ENCODE measurements at places on chromosomes 7 and 10. TPM values are rescaled to one million over a fixed set of nuclear protein-coding genes. Genes with fewer than 3 reads are reported as not detected.
A peak's percentile ranks its signal among the peaks of the same experiment; 100 is the strongest.

DNA sequence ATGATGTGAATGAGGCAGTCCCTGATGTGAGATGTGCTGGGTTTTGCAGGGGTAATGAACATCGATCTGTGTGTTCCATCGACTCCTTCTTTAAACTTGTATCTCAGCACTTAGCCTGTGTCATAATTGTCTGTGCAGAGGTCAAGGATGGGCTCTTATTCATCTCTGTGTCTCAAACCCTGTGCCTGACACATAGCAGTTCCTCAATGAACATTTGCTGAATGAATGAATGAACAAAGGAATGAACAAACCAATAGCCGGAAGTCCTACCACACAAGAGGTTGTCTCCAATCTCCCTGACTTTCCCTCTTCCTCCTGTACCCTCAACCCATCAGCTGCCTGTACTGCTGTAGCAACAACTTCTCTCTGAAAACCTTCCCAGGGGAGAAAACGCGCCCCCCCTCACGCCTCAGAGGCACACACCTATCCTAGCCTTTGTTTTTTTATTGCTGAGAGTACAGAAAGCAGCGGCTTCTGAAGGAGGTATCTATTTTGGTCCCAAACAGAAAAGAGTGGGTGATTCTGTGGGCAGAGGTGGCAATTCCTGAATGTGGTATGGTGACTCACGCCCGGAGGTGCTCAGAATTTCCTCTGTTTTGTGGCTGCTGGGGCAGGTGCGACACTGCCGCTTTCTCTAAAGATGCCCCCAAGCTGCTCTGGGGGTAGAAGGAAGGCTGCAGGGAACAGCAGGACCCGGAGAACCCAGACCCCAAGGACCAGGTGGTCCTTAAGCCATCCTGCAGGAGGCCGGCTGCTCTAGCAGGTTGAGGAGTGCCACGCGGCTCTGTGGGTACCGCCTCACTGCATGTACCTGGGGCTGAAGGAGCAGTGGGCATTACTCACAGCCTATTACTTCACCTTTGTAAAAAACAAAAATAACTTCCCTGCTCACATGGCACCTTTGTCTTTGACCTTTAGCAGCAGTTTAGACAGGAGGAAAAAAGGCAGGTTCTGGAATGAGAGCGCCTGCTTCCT is 9.6 kb downstream of the IL2RA start:
- H3K4me3 ChIP-seq, result no peak overlapping the region
- peaks cover 48% of the 10 kb centered on the region for H3K4me1 ChIP-seq
- no peaks in the 10 kb centered on the region for H3K27me3 ChIP-seq
- DNase-seq, result no peak

The C7orf33 gene
- not detected for total RNA-seq

GRCh38 chr10:67114945-67115344 is 189.1 kb downstream of the LRRTM3 start:
- DNase-seq, result no peak
- no peaks in the 10 kb centered on the region for H3K27me3 ChIP-seq
- no peak overlapping the region for H3K4me3 ChIP-seq
- no peaks in the 10 kb centered on the region for H3K4me1 ChIP-seq

The PPP1R17 gene
- not detected for total RNA-seq

DNA sequence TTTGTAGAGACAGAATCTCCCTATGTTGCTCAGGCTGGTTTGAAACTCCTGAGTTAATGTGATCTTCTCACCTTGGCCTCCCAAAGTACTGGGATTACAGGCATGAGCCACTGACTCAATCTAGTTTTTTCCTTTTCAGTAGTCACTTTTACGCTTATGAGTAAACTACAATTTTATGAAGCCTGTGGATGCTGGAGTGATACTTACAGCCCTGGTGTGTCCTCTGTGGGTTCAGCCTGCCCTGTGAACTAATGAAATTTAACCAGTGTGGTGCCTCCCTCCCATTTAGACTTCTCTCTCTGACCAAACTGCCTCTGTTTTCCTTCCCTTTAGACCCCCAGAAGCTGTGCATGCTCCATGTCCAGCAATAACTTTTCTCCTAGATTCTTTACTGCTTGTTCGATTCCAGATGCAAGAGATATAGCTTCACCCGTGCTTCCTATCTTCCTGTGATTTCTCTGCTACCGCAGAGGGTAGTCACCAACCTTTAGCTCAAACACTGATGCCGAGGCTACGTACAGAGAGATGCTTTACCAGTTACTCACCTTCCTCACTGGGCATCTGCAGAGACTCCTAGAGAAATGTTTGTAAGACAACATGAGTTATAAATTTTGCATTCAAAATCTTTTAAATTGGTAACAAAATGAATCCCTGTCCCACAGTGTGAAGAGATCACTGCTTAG is 90.8 kb downstream of the KIAA1217 start:
- H3K27ac ChIP-seq, result no peak overlapping the region
- no peaks in the 10 kb centered on the region for H3K36me3 ChIP-seq
- no peaks in the 10 kb centered on the region for H3K27me3 ChIP-seq
- H3K4me3 ChIP-seq, result no peak overlapping the region
- DNase-seq, result no peak

- H3K4me3 ChIP-seq, result no peak overlapping the region
- DNase-seq, result peak; percentile 84
- H3K27me3 ChIP-seq, result no peaks in the 10 kb centered on the region
- H3K36me3 ChIP-seq, result peaks cover 81% of the 10 kb centered on the region
Measured at GRCh38 chr10:73759512-73760115, 15.4 kb downstream of the SEC24C start.

DNA sequence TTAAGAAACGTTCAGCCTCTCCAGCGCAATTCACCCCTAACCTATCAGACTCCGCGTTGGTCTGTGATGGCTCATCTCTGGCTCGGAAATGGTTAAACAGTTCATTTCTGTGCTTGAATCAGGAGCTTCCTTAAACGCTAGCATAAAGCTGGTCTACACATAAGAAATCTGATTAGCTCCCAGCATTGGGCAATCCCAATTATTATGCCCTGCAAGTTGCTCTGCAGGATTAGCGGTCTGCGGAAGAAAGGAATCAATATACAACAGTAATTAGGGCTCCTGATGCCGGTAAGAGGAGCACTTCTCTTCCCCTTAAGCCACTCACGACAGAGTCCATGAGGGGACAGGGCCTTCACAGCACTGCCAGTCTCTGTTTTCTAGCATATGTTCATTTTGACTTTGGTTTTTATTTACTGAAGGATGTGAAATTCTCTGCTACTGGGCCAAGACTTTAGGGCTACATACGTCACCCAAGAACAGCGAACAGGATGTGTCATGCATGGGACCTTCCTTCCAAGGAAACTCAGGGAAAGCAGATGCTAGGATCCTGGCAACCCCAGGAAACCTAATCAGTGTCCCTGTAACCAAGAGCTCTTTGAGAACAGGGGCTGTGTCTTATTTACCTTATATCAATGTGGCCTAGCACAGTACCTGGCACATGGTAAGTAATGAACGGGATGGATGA is 324.4 kb downstream of the KCNMA1 start:
- H3K27me3 ChIP-seq, result no peaks in the 10 kb centered on the region
- no peak overlapping the region for H3K27ac ChIP-seq
- no peaks in the 10 kb centered on the region for H3K36me3 ChIP-seq

GRCh38 chr7:140655511-140656408 is 15.1 kb upstream of the DENND2A start:
- H3K4me1 ChIP-seq, result peaks cover 21% of the 10 kb centered on the region
- DNase-seq, result no peak

GRCh38 chr7:101947899-101948298 is 130.5 kb downstream of the CUX1 start:
- no peaks in the 10 kb centered on the region for H3K27me3 ChIP-seq
- H3K4me1 ChIP-seq, result peaks cover 16% of the 10 kb centered on the region
- no peaks in the 10 kb centered on the region for H3K36me3 ChIP-seq
- DNase-seq, result no peak
- no peak overlapping the region for H3K4me3 ChIP-seq

DNA sequence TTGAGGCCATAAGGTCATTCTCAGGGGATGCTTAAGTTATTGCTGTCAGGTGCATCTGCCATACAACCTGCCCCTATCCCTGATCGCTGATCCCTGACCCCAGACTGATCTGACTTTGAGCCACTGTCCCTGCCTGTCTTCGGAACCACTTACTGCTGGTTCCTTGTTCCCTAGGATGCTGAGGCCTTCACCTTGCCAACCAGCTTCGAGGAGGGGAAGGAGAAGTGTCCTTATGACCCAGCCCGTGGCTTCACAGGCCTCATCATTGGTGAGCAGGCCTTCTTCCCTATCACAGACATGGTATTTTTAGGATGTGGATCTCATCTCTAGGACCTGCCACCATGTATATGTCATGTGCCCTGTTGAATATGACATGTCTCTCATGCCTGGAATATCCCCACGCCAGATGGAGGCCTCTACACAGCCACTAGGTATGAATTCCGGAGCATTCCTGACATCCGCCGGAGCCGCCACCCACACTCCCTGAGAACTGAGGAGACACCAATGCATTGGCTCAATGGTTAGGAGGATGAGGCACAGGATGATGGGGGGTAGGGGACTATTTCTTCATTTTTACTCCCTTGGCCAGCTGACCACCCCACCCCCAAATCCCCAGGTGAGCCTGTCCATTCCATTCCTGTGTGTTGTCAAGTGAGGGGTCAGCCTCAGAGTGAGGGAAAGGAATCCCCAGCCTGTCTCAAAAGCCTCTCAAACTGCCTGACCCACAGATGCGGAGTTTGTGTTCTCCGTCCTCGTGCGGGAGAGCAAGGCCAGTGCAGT is 9.0 kb downstream of the MRPL43 start:
- no peak overlapping the region for H3K27ac ChIP-seq
- no peak overlapping the region for H3K4me3 ChIP-seq
- H3K27me3 ChIP-seq, result no peaks in the 10 kb centered on the region
- H3K36me3 ChIP-seq, result peaks cover 38% of the 10 kb centered on the region
- DNase-seq, result no peak
- no peaks in the 10 kb centered on the region for H3K4me1 ChIP-seq

GRCh38 chr10:114429581-114430335 is 25.5 kb upstream of the AFAP1L2 start:
- H3K27ac ChIP-seq, result no peak overlapping the region
- no peaks in the 10 kb centered on the region for H3K27me3 ChIP-seq
- no peak overlapping the region for H3K4me3 ChIP-seq
- no peaks in the 10 kb centered on the region for H3K4me1 ChIP-seq

The GRM8 gene
- total RNA-seq, result not detected

GRCh38 chr10:100318207-100318606 is 11.8 kb downstream of the PKD2L1 start:
- no peak overlapping the region for H3K4me3 ChIP-seq
- no peaks in the 10 kb centered on the region for H3K4me1 ChIP-seq
- no peaks in the 10 kb centered on the region for H3K36me3 ChIP-seq
- DNase-seq, result no peak
- no peak overlapping the region for H3K27ac ChIP-seq

DNA sequence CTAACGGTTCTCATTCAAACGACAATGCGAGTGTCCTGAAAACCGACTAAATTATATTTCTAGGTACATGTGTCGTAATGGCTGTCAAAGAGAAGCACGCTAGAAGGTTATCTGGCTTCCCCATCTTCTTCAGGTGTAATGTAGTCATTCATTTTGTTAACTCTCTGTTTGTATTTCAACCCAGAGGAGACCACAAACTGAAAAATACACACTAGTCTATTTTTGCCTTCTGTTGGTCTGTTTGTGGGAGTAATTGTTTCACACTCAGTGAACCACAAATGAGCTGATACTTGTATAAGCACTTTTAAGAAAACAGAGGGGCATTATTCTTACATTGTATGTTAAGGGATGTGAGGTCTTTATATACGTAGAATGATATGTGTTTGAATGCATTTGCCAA is 305.9 kb downstream of the GATA3 start:
- no peak overlapping the region for H3K4me3 ChIP-seq
- no peak overlapping the region for H3K27ac ChIP-seq
- DNase-seq, result no peak
- H3K27me3 ChIP-seq, result no peaks in the 10 kb centered on the region
- no peaks in the 10 kb centered on the region for H3K4me1 ChIP-seq

The MRPL43 gene
- 59.7 TPM for total RNA-seq

- H3K27ac ChIP-seq, result no peak overlapping the region
- no peak for DNase-seq
- peaks cover 43% of the 10 kb centered on the region for H3K4me1 ChIP-seq
- peak overlapping the region; percentile 95 for H3K4me3 ChIP-seq
- no peaks in the 10 kb centered on the region for H3K36me3 ChIP-seq
Measured at GRCh38 chr7:30029696-30030095, 1.5 kb downstream of the PLEKHA8 start.

The SHLD2 gene
- 23.2 TPM for total RNA-seq

DNA sequence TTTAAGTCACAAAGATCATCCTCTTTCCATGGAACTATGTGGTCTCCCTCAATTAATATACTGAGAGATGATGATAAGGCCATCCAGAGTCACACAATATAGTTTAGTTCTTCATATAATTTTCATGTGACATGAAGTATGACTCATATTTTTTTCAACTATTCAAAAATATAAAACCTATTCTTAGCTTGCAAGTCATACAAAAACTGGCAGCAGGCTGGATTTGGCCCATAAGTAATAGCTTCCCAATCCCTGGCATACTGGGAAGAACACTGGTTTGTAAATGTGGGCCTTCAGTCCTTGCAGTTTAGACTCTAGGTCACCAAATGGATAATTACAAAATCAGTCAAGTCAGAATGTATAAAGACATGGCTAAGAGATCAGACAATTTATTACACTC is 356.6 kb downstream of the PPP1R3A start:
- no peak for DNase-seq
- no peaks in the 10 kb centered on the region for H3K36me3 ChIP-seq
- no peak overlapping the region for H3K27ac ChIP-seq
- no peaks in the 10 kb centered on the region for H3K4me1 ChIP-seq
- H3K27me3 ChIP-seq, result no peaks in the 10 kb centered on the region

The SSC4D gene
- total RNA-seq, result 1.7 TPM

The TCAF2 gene
- 6.2 TPM for total RNA-seq

DNA sequence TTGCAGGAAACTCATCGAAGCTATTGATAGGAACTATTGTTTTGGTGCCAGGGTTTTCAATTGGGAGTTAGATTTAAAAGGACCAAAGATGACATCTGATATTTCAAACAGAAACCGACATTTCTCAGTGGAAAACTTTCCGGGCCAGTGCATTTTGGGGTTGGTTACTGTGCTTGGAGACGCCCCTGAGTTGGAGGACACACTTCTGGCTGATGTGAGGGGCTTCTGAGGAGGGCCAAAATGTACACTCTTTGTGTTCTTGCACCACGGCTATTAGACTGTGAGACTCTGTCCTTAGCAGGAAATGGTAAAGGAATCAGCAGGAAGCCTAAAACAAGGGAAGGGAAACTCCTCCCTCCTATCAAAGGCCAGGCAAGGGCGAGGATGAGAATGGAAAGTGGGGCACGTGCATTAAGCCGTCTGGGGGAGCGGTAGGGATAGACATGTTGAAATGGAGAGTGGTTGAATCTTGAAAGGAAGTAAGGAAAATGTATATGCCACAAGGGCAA is 1.8 kb upstream of the SRGN start:
- H3K27ac ChIP-seq, result peak overlapping the region; percentile 89
- DNase-seq, result no peak
- peaks cover 28% of the 10 kb centered on the region for H3K4me1 ChIP-seq
- H3K36me3 ChIP-seq, result no peaks in the 10 kb centered on the region

GRCh38 chr10:121774813-121775212 is 153.0 kb downstream of the ATE1 start:
- H3K4me1 ChIP-seq, result peaks cover 7% of the 10 kb centered on the region
- no peak for DNase-seq
- H3K27ac ChIP-seq, result peak overlapping the region; percentile 31
- no peaks in the 10 kb centered on the region for H3K27me3 ChIP-seq

All from lower lobe of right lung (tissue), 2 donors.